ENCODE measurements at places on chromosomes 1 and 21.

DNA sequence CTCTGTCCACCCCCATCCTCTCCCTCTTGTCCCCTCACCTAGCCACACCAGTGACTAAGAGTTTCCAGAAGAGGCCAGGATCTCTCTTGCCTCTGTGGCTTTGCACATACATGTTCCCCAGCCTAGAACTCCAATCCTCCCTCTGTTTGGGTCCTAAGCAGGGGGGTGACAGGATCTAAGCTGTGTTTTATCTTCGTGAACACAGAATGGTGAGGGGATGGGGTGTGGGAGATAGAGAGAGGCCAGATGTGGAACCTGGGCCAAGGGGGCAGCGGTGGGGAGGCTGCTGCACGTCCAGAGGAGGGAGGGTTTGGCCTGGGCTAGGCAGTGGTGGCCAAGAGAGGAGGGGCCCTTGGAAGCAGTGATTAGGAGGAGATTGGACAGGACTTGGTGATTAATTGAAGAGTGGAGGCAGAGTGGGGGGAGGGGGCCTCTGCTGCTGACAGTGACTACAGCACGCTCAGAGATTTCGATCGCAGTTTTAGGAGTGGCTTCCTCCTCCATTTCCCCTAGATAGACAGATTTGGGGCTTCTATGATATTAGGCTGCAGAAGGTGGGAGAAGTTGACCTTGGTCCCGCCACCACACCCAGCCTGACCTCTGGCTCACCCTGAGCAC is 17.1 kb upstream of the ADGRB2 start:
- H3K27ac ChIP-seq = no peak overlapping the region
- H3K36me3 ChIP-seq = no peaks in the 10 kb centered on the region
- no peak for DNase-seq
- no peaks in the 10 kb centered on the region for H3K4me1 ChIP-seq
- no peaks in the 10 kb centered on the region for H3K27me3 ChIP-seq

GRCh38 chr21:24045775-24046215 is 1561.5 kb downstream of the MRPL39 start:
- no peaks in the 10 kb centered on the region for H3K36me3 ChIP-seq
- H3K4me3 ChIP-seq = no peak overlapping the region
- peak; percentile 65 for DNase-seq
- H3K27ac ChIP-seq = no peak overlapping the region
- H3K27me3 ChIP-seq = no peaks in the 10 kb centered on the region

DNA sequence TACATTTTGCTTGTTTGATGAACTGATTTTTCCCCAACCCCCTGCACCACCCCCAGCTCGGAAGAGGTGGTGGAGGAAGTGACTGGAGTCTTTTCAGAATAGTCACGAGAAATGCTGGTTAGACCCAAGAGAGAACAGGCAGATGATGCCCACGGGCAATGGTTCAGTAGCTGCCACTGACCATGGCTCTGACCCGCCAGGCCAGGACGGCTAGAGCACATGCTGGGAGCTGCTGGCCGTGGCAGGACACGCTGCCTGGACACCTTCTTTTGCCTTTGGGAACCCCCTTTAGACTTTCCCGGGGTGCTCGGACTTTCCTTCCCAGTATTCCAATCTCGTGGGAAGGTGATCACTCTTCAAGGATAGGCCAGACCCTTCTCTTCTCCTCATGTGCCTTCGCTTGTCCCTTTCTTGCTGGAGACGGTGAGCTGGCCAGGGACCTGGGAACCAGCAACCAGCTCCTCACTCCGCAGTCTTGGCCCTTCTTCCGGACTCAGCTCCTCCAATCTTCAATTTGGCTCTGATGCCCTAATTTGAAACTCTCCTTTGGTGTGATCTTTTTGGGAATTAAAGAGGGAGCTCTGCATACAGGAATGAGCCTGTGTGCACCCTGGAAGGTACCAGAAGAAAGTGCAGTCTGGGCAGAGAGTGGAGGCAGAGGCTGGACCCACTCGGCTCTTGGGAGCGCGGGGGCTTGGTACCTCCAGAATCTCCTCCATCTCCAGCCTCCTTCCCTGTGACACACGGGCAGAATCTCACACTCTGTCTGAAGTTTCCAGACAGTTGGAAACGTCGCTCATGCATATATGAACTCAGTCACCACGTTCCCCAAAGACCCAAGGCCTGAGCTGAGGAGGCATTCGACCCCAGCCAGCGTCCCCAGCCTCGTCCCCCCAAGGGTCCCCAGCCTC is 4.0 kb upstream of the PDE9A start:
- H3K36me3 ChIP-seq = no peaks in the 10 kb centered on the region
- H3K27me3 ChIP-seq = no peaks in the 10 kb centered on the region
- no peak overlapping the region for H3K4me3 ChIP-seq
- peaks cover 35% of the 10 kb centered on the region for H3K4me1 ChIP-seq

GRCh38 chr1:147202576-147202975 is 22.6 kb downstream of the FMO5 start:
- H3K27ac ChIP-seq = no peak overlapping the region
- H3K36me3 ChIP-seq = no peaks in the 10 kb centered on the region
- DNase-seq = no peak
- no peak overlapping the region for H3K4me3 ChIP-seq

Data from Peyer's patch (tissue), 4 donors.